ENCODE measurements at places on chromosomes 5 and 9. TPM values are rescaled to one million over a fixed set of nuclear protein-coding genes. Genes with fewer than 3 reads are reported as not detected.

Gene PCDHB10
- total RNA-seq, result 0.30 TPM

Gene BRINP1
- total RNA-seq, result not detected

Gene TPPP
- 0.15 TPM for total RNA-seq

Gene HAPLN1
- 4.7 TPM for total RNA-seq

Gene ANKRD31
- not detected for total RNA-seq

Gene TMEM174
- total RNA-seq, result not detected
